ENCODE measurements at places on chromosomes 6 and 20. TPM values are rescaled to one million over a fixed set of nuclear protein-coding genes. Genes with fewer than 3 reads are reported as not detected.
A peak's percentile ranks its signal among the peaks of the same experiment; 100 is the strongest.

The CPXM1 gene
- polyA plus RNA-seq, result not detected

The TBXT gene
- not detected for polyA plus RNA-seq

The SYNDIG1 gene
- not detected for polyA plus RNA-seq

The RUNX2 gene
- polyA plus RNA-seq, result 4.7 TPM

The PKHD1 gene
- polyA plus RNA-seq, result not detected

The HCRTR2 gene
- not detected for polyA plus RNA-seq

The GABRR1 gene
- not detected for polyA plus RNA-seq

DNA sequence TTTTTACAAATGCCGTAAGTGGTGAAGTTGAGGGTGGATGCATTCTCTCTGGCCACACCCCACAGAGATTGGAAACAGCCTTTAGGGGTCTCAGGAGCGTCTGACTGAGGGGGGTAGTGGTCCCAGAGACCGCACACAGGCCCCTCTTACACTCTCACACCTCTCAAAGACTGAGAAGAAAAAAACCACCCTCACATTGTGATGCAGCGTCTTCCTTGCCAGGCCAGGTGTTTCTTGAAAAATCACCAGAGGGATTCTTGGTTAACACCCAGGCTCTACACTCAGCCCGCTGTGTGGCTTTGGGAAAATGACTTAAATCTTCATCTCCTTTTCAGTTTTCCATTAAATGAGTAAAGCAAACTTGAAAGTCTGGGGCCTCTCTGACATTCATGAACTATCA lies 115.8 kb upstream of the SPTLC3 start:
- no peak for DNase-seq

DNA sequence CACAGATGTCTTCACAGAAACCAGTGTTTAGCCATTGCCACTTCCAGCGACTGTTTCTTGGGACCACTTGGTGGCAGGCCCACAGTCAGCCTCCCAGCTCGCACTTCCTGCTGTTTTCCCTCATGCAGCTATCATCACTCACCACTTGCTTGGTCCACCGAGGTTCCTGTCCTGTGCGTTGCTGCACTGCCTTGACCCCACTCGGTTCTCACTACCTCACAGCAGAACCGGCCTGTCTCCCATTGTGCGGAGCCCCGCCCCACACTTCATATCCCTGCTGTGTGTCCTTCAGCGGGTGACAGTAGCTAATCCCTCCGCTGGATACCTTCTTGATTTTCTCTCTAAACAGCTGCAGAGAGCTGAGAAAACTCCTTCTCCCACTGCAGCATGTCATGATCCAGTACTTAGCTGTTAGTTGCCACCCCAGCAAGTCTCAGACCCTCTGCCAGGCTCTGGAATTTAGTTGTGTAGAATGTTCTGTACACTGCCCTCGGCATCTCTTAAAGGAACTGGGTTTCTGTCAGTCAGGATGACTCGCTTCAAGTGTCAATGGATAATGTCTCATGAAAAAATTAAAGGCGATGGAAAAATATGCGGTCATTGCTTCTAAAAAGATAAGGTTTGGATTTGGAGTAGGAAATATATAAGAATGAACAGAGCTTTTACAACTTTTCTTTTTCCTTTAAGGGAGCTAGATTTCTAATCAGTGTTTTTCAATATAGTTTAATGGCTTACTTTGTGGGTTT lies 208.0 kb downstream of the FARS2 start:
- DNase-seq, result no peak

GRCh38 chr6:2616811-2617210 lies 133.9 kb downstream of the MYLK4 start:
- no peak for DNase-seq

GRCh38 chr6:55950071-55950814 lies 74.9 kb upstream of the BMP5 start:
- DNase-seq, result no peak

DNA sequence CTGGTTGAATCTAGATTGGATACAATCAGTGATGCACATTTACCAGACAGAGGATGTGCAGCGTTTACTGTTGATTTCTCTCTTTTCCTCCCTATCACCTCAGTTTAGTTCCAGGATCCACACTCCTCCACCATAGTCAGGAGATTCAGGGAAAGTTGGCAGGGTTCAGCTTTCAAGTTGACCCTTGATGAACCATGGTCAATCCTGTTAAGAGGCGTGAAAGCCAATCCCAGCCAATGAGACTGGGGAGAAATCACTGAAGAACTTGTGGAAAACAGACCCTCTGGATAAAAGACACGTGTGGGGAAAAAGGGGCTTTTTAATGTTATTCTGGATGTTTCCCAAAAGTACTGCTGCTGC lies 19.2 kb upstream of the SCP2D1 start:
- no peak for DNase-seq

DNA sequence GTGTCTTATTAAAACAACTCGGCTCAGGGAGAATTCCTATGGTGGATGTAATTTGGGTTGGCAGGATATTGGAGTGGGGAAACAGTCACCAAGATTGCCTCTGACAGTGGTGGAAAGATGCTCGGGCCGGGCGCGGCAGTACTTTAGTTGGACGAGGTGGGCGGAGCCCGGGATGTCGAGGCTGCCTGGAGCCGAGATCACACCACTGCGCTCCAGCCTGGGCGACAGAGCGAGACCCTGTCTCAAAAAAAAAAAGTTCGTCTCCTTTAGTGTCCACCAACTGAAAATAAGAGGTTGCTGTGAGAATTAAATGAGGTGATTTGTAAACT lies 621 bp downstream of the NOL7 start:
- no peak for DNase-seq

DNA sequence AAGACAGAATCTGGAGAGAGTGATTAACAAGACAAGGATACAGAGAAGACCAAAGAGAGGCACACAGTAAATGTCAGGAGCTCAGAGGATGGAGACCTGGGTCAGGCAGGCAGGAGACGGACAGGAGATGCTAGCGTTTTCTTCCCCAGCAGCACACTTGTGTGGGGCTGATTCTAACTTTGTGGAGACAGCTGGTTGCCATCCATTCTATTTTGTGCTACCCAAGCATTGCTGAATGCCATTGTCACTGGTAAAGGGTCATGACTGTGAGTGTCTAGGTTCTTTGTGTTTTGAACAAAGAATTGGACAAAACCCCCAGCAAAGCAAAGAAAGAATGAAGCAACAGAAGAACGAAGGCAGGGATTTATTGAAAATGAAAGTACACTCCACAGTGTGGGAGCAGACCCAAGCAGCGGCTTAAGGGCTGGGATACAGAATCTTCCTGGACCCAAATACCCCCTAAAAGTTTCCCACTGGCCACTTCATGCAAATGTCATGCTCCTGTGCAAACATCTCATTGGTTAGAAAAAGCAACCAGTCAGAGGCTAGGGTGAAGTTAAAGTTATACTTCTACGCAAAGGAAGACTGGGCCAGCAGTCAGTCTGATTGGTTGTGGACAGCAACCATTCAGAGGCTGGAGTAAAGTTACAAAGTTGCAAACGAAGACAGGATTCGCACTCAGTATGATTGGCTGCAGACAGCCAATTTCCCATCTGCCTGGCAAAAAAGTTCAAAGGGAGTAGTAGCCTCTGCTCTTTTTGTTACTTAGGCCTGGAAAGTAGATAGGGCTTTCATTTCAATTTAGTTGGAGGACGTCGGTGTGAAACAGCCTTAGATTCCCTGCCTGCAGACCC lies 17.5 kb downstream of the PTK7 start:
- DNase-seq, result no peak

- no peak for DNase-seq
Measured at GRCh38 chr6:32945108-32945760, 4.4 kb upstream of the HLA-DMB start.

- DNase-seq, result peak; percentile 24
Measured at GRCh38 chr6:20126789-20127653, 85.2 kb downstream of the MBOAT1 start.

DNA sequence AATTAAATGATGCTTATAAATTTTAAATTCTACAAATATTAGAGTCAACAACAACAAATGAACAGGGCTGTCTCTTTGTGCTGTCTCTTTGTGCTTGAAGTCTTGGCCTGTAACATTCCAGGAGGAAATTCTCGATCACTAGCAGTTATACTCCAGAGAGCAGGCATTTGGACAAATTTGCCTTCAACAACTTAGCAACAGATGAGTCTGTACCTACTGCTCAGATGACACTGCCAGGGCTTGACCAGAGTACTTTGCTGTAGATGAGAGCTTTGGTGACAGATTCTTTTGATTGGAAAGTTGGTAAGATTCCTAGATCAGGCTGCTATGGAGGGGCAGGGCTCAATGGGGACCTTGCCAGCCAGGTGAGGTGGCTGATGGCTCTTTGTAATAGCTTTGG lies 217.2 kb downstream of the GRM1 start:
- no peak for DNase-seq

- no peak for DNase-seq
Measured at GRCh38 chr20:33092361-33092760, 12.9 kb downstream of the BPIFB4 start.

GRCh38 chr6:6981681-6982322 lies 126.0 kb upstream of the RREB1 start:
- no peak for DNase-seq

DNA sequence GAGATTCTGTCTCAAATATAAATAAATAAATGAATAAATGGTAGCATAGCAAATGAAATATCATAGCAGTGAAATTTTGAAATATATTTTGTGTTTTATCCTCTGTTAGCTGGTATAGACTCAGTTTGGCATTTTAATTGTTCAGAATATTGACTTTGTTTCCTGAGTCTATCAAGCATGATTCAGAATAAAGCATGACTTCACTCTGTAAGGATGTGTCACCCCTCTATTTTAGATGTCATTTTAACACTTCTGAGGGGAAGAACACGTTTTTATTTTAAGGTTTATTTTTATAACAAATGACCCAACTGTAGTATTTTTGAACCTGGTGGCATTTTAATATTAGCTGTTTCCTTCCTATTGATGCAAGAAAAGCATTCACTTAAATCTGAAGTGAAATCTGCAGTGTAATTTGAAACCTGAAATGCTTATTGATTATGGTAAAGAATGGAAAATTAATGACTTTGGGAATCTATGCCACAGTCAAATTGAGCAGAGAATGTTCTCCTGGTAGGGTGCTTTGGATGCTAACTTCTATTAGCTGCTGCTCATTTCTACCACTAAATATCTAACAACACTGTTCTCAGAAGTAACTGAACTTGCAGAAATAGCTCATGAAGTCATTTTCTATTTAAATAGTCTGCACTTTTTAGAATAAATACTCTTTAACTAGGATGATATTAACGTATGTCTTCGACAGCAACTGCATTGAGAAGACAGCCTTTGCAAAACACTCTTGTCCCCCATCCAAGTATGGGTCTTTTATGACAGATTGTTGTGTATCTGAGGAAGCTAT lies 114.2 kb downstream of the SOX4 start:
- no peak for DNase-seq

DNA sequence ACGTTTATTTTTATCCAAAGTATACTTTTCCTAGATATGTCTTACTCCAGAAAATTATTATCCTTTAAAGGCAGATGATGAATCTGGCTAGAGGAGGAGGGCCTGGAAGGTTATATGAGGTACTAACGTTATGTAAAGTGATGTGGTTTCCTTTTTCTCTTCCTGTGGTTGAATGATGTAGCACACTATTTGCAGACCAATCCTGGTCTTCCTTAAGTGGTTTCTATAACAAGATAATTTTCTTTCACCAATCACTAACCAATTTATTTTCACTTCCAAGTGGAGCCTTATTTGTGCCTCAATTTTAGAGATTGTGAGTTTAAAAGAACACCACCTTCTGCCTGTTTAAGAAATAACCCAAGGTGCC lies 154.6 kb upstream of the SOX4 start:
- no peak for DNase-seq

- DNase-seq, result no peak
Measured at GRCh38 chr20:10228330-10228729, 9.7 kb downstream of the SNAP25 start.

GRCh38 chr6:132142768-132143167 lies 191.6 kb upstream of the CCN2 start:
- no peak for DNase-seq

Measured in naive thymus-derived CD4-positive, alpha-beta T cell (primary cell).